ENCODE measurements at places on chromosomes 1 and 21.

DNA sequence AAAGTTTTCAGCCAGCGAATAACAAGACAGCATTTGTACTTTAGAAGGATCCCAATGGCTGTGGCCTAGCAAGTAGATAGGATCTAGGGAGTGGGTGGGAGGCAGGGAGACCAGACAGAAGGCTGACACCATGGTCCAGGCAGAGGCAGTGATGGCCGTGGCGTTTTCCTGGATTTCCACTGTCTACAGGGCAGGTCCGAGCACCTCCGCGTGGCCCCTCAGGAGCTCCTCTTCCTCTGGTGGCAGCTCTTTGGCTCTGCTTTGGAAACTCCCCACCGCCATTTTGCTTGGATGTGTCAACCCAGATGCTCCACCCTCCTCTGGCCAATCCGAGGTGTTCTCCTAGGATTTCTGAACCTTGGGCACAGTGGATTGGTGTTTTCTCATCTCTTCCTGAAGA is 25.1 kb downstream of the PADI4 start:
- no peak for DNase-seq

DNA sequence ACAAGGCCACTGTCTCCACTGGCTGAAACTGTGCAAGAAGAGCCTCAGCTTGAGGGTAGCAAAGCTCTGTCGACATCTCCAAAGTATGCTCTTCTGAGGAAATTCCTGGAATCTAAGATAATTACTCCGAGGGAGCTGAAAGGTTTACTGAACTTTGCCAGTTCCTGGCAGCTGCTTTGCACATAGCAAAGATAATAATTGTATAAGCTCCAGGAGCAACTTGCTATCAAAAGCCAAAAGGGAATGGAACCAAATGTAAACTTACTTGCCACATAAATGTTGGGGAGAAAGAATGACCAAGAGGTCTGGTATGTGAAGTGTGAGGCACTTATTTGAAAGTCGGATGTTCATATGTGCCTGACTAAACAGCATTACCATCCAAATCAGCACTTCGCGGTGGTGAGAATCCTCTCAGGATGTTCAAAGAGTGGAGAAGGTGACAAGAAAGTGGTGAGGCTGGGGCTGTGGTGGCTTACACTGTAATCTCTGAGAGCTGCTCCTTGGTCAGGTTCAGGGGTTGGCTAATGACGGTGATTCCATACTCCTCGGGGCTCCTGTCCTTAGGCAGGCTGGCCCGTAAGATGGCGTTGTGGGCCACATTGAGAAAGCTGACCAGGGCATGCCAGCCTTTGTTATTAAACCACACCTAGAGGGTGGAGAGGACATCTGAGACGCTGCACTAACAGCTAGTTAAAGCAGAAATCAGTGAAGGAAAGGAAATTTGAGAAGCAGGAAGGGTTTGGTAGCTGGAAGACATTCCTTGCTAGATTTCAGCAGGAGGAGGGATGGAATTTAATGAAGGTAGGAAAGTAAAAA is 100.0 kb downstream of the ABCA4 start:
- DNase-seq = no peak

DNA sequence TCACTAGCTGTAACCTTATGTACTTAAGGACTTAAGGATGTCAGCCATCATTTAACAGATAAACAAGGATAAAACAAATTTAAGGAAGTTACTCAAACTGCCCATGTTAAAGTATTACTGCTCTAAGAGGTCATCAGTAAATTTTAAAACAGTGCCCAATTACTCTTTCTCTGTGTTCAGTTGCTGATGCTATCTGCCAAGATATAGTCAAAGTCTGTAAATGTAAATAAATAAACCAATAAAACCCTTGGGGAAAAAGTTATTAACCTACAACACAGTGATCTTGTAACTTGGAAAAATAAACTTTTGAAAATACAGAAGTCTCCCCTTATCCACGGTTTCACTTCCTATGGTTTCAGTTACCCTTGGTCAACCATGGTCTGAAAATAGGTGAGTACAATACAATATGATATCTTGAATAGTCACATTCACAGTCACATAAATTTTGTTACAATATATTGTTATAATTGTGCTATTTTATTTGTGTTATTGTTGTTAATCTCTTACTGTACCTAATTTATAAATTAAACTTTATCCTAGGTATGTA is 501.8 kb downstream of the LMO4 start:
- no peak for DNase-seq

DNA sequence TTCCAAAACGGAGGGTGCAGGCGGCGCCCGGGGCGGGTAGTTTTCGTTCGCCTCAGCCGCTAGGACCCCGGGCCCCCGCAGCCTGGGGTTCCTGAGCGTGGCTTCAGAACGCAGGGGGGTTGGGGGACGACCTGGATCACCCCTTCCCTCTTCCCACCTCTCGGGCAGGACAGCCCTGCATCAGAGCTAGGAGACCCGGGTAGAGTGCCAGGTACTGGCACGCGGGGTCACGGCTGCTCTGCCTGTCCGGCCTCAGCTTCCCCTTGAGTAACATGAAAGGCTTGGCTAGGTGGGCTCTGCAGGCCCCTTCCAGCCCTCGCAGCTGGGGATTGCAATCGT is 484 bp downstream of the DFFB start:
- DNase-seq = no peak
